ENCODE measurements at places on chromosomes 7 and 10. TPM values are rescaled to one million over a fixed set of nuclear protein-coding genes. Genes with fewer than 3 reads are reported as not detected.

PNLIPRP1 gene
- polyA plus RNA-seq = not detected

DNA sequence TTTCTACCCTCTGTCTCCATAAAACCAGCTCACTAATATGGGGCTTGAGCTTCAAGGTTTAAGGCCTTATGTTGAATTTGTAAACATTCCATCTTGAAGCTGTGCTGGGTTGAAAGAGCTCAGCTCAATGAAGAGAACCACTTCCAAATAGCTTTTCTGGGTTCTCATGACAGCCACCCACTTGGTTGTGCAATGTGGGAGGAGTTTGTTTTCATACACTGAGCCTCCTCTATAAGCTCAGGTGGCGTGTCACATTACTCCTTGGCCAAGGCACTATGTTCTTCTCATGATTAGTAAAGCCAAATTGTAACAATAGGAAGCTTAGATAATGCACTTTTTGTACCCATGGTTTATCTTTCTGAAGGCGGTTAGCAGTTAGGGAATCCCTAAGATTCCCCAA lies 265.6 kb downstream of the PTEN start:
- no peak for DNase-seq

SOSTDC1 gene
- not detected for polyA plus RNA-seq

STRIP2 gene
- 0.09 TPM for polyA plus RNA-seq

DNA sequence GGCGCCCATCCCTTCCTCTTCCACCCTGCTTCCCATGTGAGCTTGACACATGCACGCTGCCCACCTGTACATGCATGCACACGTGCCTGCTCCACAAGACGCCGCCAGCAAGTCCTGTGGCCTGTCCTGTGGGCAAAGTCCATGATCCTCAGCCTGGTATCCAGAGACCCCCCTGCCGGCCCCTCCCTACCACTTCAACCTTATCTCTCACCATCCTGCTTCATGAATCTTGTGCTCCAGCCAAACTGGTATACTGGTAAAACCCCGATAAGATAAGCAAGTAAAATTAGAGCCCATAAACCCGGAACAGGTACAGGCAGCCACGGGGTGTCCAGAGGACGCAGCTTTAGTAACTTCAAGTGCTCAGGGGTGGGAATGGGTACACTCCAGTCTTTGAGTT lies 11.8 kb upstream of the TBXAS1 start:
- no peak for DNase-seq

DNA sequence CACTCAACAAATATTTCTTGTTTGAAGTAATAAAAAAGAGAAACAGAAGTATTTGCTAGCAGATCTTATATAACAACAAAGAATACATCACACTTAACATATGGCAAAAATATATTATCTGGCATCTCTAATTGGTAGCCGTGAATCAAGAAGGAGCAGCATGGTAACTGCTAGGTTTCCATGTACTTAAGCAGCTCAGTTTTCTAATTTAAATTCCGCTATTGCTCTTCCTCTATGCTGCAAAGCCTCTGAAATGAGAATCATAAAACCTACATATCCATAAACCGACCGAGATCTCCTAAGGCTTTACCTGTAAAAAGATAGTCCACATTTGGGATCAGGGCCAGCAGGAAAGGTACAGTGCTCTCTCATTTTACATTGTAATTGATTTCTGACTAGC lies 76.6 kb upstream of the PTPRZ1 start:
- DNase-seq = no peak

GRCh38 chr7:45407730-45408408 lies 166.3 kb upstream of the ADCY1 start:
- DNase-seq = no peak

FAM237B gene
- polyA plus RNA-seq = not detected

CXCL12 gene
- not detected for polyA plus RNA-seq

DNA sequence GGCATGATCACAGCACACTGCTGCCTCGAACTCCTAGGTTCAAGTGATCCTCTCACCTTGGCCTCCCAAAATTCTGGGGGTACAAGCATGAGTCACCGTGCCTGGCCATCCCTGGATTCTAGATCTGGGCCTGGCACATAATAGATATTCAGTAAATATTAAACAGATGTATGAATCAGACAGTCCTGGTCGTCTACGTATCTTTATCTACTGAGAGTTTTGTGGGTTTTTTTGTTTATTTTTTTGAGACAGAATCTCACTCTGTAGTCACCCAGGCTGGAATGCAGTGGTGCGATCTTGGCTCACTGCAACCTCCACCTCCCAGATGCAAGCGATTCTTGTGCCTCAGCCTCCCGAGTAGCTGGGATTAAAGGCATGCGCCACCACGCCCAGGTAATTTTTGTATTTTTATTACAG lies 24.3 kb upstream of the ITGB1 start:
- DNase-seq = no peak

WNT2 gene
- not detected for polyA plus RNA-seq

DNA sequence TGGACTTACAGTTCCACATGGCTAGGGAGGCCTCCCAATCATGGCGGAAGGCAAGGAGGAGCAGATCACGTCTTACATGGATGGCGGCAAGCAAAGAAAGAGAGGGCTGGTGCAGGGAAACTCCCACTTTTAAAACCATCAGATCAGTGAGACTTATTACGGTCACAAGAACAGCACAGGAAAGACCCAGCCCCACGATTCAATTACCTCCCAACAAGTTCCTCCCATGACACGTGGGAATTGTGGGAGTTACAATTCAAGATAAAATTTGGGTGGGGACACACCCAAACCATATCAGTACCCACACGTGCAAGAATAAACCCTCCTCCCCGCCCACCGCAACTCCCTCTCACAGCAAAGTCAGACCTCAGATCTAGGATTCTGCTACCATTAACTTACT lies 4.5 kb upstream of the AIFM2 start:
- DNase-seq = no peak

- DNase-seq = no peak
Observed at GRCh38 chr10:71143170-71143569, 69.2 kb upstream of the UNC5B start.

AGAP3 gene
- 15.2 TPM for polyA plus RNA-seq

DNA sequence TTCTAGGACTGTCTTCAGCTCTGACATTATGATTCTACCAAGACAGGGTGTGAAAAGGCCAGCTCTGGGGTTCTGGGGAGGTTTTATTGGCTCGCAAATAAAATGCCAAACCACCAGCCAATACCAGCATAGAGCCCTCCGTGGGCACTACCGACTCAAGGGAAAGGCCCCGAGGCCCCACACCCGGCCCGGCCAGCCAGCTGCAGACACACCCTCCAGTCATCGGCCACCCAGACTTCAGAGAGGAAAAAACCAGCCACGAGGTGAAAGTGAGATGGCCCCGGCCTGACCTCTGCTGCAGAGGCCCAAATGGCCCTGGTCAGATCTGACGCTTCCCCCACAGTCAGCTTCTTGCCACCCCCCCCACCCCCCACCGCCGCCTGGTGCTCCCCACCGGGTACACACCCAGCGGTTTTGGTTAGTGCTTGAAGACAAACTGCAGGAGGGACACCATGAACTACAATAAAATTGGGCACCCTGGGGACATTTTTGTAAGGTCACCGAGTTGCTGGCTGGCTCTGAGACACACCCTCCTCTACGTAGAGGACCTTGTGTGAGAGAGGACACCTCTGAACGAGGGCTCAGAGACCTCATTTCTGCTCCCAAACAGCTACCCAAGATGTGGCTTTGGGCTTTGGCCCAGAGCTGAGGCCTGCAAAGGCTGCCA lies 79.9 kb downstream of the PRKAG2 start:
- no peak for DNase-seq

DNA sequence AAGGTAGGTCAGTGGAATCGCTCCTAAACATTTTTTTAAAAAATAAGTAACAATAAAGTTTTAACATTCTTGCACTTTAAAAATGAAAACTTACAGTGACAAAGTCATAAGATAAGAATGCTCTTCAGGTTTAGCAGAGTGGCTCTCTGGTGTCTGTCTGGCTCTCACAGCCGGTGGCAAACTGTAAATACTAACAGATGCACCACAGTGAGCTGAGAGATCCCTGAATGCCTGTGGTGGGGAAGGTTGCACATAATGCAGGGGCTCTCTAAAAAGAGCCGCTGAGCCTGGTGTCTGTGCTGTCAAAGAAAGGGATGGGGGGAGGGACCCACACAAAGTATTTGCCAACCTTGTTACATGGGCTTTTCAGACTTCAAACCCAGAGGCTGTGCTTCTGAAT lies 498.3 kb downstream of the CCSER2 start:
- no peak for DNase-seq

CYP2C8 gene
- 3.5 TPM for polyA plus RNA-seq

- no peak for DNase-seq
Observed at GRCh38 chr10:78944723-78945312, 123.9 kb upstream of the ZMIZ1 start.

- DNase-seq = no peak
Observed at GRCh38 chr7:42022791-42023190, 214.2 kb downstream of the GLI3 start.

- peak; percentile 70 for DNase-seq
Observed at GRCh38 chr7:26500749-26501352, 209.2 kb downstream of the SNX10 start.

DNA sequence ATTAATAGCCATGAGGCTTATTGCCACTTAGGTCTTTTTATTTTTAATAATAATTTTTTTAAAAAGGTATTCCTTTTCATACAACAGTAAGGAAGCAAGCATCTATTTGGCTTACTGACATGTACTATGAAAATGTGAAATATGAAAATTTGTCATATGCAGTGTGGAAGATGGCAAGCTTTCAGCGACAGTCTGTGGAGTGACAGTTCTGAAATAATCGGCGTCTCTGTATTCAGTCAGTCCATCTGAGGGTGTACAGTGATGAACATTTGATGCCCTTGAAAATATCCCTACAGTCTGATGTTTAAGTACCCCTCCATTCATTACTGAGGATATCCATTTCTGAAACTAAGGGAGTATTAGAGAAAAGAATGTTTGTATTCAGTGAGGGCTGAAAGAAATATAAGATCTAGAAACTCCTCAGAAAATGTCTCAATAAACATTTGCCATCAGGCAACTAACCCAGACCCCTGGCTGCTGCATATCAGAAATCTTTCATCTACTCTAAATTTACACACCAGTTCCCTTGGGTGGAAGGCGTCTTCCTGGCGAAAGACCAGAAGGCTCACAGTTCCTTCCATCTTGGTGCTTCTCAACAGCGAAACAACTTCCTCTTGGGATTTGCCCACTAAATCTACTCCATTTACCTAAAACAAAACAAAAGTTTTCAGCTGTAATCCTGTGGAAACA lies 440.6 kb downstream of the PARD3 start:
- no peak for DNase-seq

GRCh38 chr10:68239596-68240150 lies 7.8 kb upstream of the ATOH7 start:
- no peak for DNase-seq

- DNase-seq = peak; percentile 79
Observed at GRCh38 chr10:11724938-11725776, 17.0 kb upstream of the ECHDC3 start.

MOGAT3 gene
- not detected for polyA plus RNA-seq

STOX1 gene
- 0.07 TPM for polyA plus RNA-seq

DNA sequence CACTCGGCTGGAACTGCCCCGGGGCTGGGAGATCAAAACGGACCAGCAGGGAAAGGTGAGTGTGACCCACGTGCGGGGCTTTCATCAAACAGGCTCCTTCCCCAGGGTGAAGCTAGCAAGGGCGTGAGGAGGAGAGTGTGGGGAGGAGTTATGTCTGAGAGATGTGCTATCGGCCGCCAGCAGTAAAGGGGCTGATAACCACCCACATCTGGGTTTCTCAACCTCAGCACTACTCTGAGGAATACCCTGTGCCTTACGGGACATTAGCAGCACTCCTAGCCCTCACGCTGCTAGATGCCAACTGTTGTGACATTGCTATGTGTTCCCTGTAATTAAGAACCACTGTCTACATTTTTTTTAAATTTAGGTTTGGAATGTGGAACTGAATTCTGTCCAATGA lies 113.9 kb upstream of the STK17A start:
- DNase-seq = no peak

- DNase-seq = peak; percentile 50
Observed at GRCh38 chr10:89651916-89652573, 7.0 kb upstream of the PANK1 start.

SAMD8 gene
- 26.3 TPM for polyA plus RNA-seq

DNA sequence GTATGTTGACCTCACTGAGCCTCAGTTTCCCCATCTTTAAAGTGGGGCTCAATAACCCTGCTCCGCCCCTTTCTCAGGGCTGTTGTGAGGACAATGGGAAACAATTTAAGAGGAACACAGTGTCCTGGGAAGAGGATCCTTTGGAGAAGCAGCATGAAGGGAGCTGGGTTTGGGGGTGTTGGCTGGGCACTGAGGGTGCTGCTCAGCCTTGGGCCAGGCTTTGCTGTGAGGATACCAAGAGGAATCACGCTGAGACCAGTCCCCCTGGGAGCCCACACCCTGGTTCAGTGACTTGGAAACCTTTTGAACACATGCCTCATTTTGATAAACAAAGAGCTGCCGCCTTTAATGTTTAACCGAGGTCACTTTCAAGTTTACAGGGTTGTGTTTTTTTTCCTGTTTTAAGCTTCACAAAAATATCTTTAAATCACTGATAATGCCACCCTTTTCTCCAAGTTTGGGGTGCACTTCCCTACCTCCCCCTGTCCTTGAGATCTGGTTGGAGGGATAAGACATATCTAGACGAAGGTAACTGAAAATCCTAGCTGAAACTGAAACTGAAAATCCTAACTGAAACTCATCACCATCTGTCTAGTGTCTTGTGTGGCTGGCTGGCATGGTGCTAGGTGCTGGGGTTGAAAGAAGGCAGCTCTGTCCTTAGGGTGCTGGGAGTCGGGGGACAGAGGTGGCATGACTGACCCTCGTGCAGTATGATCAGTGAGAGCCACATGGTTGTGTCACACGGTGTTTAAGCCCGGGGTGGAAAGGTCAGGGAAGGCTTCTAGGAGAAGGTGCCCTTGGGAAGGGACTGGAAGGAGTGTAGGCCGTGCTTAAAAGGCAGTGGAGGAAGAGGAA lies 27.7 kb downstream of the ZNF775 start:
- DNase-seq = peak; percentile 87

PAX4 gene
- not detected for polyA plus RNA-seq

EGR2 gene
- polyA plus RNA-seq = 10.9 TPM

- no peak for DNase-seq
Observed at GRCh38 chr10:111370101-111370500, 293.3 kb downstream of the ADRA2A start.

LLCFC1 gene
- polyA plus RNA-seq = not detected

DNA sequence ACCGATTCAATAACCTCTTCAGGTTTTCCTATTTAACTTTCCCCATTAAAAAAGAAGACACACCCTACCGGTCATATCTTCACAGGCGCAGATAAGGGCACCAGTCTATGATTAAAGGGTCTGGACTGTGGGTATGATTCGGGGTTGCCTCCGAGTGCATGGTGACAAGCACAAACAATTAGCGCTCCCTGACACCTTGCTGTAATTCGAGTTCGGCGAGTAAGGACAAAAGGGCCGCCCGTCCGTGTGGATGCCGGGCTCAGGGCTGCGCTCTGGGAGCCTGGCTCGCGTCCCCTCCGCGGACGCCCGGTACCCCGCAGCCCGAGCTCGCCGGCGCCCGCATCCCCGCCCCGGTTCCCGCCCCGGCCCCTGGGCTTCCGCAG lies 111.9 kb upstream of the RHEB start:
- no peak for DNase-seq

DNA sequence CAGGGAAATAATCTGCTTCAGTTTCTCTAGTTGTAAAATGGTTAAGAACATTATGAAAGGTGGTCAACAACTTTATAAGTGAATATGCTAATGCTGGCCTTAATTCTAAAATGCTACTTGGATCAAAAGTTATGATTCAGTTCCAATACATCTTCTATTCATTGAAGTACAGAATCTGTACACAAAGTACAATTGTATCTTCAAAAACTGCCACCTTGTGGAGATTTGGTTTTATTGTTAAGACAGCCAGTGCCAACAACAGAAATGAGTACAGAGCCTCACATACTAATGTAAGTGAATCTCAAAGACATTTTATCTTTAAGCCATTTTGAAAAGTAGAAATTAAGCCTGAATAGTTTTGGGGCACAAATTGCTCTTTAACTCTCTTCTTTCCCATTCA lies 194.0 kb downstream of the CFTR start:
- no peak for DNase-seq

Data from B cell (primary cell).